ENCODE measurements at places on chromosomes 12 and 14.

GRCh38 chr12:93530358-93530757 lies 42.1 kb upstream of the SOCS2 start:
- no peak for DNase-seq

GRCh38 chr12:80226576-80226975 lies 127.2 kb downstream of the OTOGL start:
- DNase-seq: peak; percentile 8

GRCh38 chr12:20390846-20391245 lies 22.5 kb downstream of the PDE3A start:
- no peak for DNase-seq

DNA sequence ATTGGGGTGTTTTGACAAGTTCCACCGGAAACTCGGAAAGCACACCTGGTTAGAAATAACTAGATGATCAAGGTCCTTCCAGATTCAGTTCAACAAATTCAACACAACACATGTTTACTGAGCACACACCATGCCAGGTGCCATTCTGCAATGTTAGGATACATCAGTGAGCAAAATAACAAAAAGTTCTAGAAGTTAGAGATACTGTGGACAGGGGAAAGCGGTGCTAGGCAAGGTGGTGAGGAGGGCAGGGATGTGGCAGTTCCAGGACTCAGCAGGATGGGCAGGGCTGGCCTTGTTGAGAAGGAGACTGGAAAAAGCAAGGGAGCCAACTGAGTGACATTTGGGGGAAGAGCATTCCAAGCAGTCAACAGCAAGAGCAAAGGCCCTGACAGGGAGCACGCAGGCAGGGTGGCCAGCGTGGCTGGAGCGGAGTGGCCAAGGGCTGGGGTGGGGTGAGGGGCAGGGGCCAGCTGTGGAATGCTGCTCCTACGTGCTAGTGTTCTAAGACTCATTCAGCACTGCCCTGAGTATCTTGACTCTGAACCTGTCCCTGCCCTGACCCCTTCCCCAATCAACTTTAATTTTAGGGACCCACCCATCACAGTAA lies 19.4 kb upstream of the FAIM2 start:
- DNase-seq: no peak

DNA sequence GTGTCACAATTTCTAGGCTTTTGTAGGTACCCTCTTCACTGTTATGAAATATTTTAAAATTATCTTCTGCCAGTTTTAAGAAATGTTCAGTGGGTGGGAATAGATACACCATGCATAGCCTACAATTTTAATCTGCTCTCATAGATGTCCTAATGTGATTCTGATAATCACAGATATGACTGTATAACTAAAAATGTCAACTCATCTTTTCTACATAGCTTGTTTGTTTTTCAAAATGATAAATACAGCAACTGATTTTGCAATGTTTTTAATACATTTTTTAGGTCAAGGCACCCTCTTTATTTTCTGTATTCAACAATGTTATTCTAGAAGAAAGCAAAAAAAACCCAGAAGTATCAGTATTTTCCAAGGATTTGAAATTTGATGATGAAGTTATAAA lies 61.6 kb downstream of the LRRC9 start:
- no peak for DNase-seq

- DNase-seq: no peak
These were observed 661.7 kb downstream of the VRK1 start for GRCh38 chr14:97458661-97459579.

GRCh38 chr14:61064856-61065255 lies 83.8 kb downstream of the SLC38A6 start:
- DNase-seq: no peak

DNA sequence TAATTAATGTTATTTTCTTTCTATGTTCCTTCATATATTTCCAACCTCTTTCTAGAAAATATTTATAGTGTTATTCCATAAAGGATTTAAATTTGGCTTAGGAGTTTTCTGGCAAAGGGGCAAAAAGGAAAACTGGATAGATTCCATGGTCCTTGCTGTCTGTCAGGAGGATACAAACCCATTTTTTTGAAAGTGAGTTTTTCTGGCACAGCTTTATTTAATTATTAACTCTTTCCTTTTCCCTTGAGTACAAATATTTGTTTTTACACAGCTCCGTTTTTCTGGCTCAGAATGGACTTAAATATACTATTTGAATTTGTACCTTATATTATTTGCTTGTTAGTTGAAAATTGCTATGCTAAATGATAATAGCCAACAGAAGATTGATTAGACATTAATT lies 56.3 kb downstream of the MNAT1 start:
- DNase-seq: no peak

- DNase-seq: no peak
These were observed 381.2 kb upstream of the FAR2 start for GRCh38 chr12:28767836-28768348.

- DNase-seq: peak; percentile 24
These were observed 91.6 kb downstream of the DHRS2 start for GRCh38 chr14:23727566-23728335.

GRCh38 chr14:104598039-104598909 lies 6.3 kb downstream of the TMEM179 start:
- DNase-seq: no peak

GRCh38 chr14:101217080-101217463 lies 313.6 kb upstream of the RTL1 start:
- no peak for DNase-seq

GRCh38 chr12:124687917-124688316 lies 120.5 kb upstream of the NCOR2 start:
- no peak for DNase-seq

DNA sequence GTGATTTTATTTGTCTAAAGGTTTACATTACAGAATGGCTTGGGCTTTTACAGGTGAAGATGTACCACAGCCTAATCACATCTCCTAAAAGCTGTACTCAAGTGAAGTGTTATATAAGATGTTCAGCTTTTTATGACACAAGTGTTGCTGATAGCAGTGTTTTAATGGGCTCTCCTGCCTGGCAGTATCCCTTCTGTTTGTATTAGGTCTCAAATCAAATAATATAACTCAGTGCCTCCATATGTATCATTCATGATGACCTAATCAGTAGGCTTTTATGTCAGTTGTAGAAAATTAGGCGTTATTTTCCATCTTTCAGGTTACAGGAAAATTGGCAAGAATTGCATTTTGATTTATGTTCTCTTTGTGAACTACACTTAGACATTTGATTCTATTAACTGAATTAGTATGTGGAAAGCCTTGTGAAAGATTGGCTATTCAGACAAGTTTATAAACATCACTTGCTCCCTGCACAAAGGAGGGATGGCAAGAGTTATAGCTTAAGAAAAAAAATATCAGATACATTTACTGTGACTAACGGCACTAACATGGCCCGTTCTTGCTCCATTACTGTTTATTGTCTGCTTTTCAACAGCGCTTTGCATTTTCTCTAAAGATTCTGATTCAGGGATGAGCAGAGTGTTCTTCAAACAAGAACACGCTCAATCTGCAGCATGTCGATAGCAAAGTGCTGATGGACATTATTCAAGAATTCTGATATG lies 143.7 kb upstream of the DIO2 start:
- no peak for DNase-seq

GRCh38 chr12:74889563-74890236 lies 319.9 kb downstream of the KCNC2 start:
- DNase-seq: no peak

DNA sequence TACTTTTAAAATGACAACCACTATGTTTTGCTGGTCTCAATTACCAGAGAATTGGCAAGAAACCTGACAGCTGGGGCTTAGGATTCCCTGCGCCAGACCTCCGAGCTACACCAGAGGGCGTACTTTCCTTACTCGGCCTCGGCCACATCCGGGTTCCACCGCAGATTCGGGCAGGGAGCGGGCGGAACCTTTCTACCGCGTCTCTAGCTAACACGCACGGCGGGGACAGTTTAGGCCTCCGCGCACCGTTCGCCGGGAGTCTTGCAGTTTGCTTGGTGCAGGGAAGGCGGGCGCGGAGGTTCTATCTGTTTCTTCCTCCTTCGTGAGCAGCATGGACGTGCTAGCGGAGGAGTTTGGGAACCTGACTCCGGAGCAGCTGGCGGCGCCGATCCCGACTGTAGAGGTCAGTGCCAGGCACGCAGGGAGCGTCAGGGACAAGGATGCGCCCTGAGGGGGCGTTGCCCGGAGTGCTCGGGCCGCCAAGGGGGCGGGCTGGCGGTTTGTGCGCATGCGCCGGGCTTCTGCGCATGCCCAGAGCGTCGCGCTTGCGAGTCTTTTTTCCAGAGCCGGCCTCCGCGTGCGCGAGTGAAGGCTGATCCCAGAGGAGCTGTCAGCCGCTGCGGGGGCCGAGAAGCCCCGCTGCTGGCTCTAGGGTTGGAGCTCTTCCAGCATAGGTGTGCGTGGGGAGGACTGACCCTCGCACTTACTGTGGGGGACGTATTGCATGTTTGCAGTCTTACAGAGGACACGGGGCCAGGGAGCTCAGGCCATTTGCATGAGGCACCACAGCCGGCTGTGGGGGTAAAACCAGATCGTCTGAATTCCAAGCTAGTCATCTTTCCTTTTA lies at the start of gene POLR3B:
TSS of gene POLR3B (plus strand) at position 200 of the 847 bp plus-strand sequence. CDS start at position 332, 132 bp downstream.
- peak; percentile 83 for DNase-seq

- DNase-seq: peak; percentile 93
These were observed 88.3 kb downstream of the STON2 start for GRCh38 chr14:81311778-81312177.

- no peak for DNase-seq
These were observed 95.4 kb upstream of the SLC38A4 start for GRCh38 chr12:46921048-46921763.

- DNase-seq: no peak
These were observed 28.1 kb downstream of the CFAP251 start for GRCh38 chr12:121946313-121947025.

- DNase-seq: no peak
These were observed 20.1 kb downstream of the ZNF84 start for GRCh38 chr12:133057446-133057845.

GRCh38 chr12:108629151-108629550 lies 4.5 kb downstream of the SELPLG start:
- no peak for DNase-seq

Data from epithelial cell of prostate (primary cell).